ENCODE measurements at places on chromosomes 16 and 17.

GRCh38 chr17:60127068-60128064, 22.4 kb upstream of the CA4 start:
- no peak for DNase-seq

GRCh38 chr17:74943808-74944522, 8.3 kb downstream of the OTOP3 start:
- no peak for DNase-seq

GRCh38 chr17:74079537-74080300, 123.8 kb upstream of the RPL38 start:
- no peak for DNase-seq

DNA sequence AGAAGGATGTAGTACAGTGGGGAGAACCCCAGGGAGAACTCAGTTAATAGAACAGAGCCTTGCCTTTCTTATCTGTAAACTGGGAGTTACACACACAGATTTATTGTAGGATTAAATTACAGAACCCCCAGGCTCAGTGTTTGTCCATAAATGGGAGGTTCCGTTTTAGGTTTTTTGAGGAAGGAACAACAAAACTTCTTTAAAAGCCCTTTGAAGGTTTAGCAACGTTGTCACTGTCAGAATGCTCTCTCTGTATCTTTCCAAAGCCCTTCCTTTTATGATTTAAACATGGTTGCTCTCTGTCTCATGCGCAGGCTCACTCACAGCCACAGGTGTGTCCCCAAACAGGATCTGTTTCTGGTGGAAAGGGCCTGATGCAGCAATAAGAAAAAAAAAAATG, 9.4 kb upstream of the GNA13 start:
- DNase-seq: no peak
